ENCODE measurements at places on chromosomes 16 and 17. TPM values are rescaled to one million over a fixed set of nuclear protein-coding genes. Genes with fewer than 3 reads are reported as not detected.

Gene MYH4
- not detected for total RNA-seq

Gene ZP2
- not detected for total RNA-seq

GRCh38 chr17:50186661-50187393, 14.6 kb downstream of the COL1A1 start:
- no peak for DNase-seq

- DNase-seq: no peak
Observed at GRCh38 chr16:89007371-89008249, 30.6 kb upstream of the CBFA2T3 start.

DNA sequence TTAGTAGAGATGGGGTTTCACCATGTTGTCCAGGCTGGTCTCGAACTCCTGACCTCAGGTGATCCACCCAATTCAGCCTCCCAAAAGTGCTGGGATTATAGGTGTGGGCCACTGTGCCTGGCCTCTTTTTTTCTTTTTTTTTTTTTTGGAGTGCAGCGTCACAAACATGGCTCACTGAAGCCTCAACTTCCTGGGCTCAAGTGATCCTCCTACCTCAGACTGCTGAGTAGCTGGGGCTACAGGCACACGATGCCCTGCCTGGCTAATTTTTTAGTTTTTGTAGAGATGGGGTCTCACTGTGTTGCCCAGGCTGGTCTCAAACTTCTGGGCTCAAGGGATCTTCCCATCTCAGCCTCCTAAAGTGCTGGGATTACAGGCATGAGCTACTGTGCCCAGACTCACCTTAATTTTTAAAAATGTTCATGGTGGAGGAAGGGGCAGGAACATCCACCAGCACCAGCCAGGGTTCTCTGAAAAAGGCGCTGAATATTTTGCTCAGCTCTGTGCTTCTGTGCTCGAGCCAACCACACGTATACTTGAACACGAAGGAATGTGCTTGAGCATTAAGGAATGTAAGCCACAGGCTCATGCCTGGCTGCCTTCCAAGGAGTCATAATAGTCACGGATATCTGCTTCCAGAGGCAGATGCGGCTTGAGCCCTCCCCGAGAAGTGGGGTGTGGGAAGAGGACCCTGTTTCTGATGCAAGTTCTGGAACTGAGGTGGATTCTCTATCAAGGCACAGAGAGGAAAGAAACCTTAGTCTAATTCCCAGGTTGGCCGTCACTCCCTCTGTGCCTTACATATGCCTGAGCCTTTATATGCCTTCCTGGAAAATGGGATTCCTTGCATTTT, 65.5 kb upstream of the CREBBP start:
- DNase-seq: peak; percentile 99

DNA sequence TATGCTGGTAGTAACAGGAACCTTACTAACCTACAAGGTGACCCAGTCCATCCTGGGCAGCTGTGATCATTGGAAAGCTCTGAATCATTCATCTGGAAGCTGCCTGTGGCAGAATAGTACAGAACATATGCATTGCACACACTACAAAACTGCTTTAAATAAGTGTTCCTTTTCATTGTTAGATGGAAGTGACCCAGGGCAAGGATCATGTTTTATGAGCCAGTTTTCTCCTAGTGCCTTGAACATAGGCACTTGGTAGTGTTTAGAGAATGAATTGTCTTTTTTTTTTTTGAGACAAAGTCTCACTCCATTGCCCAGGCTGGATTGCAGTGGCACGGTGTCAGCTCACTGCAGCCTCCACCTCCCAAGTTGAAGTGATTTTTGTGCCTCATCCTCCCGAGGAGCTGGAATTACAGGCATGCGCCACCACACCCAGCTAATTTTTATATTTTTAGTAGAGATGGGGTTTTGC, 55.4 kb downstream of the TENT4B start:
- peak; percentile 76 for DNase-seq

DNA sequence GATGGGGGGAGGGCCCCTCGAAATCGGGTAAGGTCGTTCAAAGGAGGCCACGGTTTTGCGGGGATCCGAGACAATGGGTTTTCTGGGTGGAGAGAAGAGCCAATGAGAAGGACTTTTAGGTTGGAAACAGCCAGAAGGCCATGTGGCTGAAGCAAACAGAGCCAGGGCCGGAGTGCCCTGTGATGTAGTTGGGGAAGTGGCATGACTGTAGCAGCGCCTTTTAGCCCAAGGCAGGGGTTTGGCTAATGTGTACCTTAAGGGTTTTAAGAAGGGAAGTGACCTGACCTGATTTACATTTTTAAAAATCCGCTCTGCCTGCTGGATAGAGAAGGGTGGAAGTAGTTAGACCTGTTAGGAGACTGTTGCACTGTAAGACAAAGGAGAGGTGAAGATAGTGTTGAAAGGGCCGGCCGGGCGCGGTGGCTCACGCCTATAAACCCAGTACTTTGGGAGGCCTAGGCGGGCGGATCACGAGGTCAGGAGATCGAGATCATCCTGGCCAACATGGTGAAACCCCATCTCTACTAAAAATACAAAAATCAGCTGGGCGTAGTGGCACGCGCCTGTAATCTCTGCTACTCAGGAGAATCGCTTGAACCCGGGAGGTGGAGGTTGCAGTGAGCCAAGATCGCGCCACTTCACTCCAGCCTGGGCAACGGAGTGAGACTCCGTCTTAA, 1.0 kb downstream of the LYRM1 start:
- DNase-seq: peak; percentile 50

All from M059J (cell line).